NCI-H1105 (cell line): ENCODE measurements at places on chromosomes 13 and 19.
A peak's percentile ranks its signal among the peaks of the same experiment; 100 is the strongest.

GRCh38 chr19:10338940-10339339 is 484 bp downstream of the ICAM3 start:
- DNase-seq: no peak

DNA sequence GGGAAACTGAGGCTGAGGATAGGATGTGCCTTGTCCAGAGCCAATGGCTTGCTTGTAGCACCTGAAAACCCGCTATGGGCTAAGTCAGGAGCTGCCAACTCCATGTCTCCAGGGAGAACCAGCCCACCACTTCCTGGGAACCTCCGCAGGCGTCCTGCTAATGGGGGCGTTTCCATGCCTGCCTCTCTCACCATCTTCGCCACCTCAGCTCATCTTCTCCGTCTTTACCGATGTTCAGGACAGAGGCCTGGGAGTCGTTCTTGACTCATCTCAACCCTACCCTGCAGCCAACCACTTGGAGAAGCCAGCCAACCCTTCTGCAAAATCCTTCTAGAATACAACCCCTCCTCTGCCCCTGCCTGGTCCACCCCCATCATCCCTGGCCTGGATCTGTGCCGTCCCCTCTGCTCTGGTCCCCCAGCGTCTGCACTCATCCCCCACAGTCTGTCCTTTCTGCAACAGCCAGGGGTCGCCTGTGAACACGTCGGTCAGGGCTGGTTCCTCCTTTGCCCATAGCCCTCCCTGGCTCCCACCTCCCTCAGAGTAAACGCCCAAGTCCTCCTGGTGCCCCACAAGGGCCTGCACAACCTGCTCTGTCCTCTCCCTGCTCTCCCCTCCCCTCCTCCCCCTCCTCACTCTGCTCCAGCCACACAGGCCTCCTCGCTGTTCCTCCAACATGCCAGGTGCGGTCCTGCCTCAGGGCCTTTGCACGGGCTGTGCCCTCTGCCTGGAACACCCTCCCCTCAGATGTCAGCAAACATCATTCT is 31.0 kb downstream of the PTPRS start:
- DNase-seq: peak; percentile 41

GRCh38 chr13:93386116-93386515 is 159.5 kb downstream of the GPC6 start:
- no peak for DNase-seq

DNA sequence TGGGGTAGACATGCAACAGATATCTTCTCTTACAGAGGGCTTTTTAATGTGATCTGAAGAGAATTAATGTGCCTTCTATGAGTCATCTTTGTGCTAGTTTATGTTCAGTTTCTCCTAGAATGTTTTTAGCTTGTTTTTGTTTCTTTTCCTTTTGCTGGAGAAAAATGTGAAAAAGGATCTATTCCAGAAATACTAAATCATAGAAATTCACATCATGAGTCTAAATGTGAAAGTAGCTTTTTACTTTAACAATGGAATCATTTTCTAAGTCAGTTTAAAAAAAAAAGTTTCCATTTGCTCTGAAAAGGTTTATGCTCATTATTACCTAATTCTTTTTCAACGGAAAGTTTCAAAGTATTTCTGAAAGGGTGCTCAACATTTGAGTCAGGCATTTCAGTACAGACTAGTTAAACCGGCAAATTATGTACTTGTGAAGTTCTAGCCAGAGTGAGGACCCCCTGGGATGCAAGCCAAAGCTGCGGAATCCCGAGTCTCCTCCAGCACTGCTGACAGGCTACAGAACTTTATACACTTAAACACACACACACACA is 72.9 kb downstream of the SPATA13 start:
- no peak for DNase-seq

- no peak for DNase-seq
Measured at GRCh38 chr13:67095621-67096020, 134.5 kb downstream of the PCDH9 start.

DNA sequence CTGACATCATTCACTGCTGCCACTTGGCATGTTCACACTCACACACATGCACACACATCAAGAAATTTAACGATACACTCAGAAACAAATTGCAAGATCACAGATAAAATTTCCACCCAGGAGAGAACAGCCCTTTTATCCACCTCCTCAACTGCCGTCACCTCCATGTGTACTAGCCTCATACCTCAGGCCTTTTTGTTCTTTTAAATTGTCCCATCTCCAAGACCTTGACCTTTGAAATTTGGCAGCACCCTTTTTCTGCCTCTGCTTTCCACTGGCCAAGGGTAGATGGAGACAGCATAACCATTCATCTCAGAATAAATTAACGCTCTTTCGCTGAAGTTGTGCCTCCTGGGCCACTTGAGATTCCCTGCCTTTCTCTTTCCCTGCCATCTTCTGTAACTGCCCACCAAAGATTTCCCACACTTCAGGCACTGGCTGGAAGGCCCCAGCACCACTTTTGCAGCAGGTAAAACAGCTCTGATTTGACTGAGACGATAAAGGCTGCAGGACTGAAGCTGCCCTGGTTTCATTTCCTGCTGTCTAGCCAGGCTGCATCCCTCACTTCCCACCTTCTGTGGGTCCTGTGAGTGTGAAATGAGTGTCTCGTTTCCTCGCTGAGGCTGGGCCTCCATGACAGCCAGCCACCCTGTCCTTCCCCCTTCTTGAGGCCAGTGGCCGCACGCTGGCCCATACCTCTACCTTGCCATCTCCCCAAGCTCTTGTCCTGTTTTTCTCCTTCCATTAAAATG is 39.3 kb downstream of the MBNL2 start:
- no peak for DNase-seq

DNA sequence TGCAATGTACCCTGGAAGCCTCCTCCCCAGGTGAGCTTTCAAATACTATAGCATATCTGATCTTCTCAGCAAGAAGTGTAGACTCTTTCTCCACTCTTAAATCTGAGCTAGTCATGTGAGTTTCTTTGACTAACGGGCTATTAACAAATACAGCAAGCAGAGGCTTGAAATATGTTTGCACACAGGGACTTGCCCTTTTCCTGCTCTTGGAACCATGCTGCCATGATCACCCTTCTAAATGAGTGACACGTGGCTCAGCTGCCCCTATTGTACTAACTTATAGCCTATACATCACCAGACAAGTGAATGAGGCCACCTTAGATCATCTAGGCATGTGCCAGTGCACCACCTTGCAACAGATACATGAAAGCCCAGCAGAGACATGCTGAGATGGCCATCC is 13.3 kb upstream of the SUCLA2 start:
- DNase-seq: no peak

- DNase-seq: no peak
Measured at GRCh38 chr19:44744871-44745332, 3.6 kb upstream of the BCL3 start.

DNA sequence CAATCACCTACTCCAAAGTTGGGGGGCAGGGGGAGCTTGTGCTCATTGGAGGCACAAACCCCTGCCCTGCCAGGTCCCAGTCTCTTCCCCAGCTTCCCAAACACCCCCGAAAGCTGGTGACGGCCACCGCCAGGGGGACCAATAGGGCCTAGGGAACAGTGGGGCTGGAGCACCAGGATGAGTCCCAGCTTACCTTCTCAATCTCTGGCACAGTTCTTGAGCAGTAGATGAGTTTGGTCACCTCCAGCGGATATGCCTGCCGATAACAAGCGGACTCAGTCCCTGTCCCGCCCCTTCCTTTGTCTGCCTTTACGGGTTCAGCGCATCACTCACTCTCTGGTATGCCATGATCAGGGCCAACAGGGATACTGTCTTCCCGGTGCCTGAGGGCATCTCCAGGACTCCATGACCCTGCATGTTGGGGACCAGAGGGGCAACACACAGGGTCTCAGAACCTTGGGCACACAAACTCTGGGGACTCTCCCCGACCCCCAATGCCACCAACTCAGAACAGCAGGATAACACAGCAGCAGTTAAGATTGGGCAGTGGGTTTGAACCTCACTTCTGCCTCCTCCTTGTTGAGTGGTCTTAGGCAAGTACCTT is 1.5 kb downstream of the ERCC2 start:
- no peak for DNase-seq

- DNase-seq: no peak
Measured at GRCh38 chr13:114114006-114114640, 18.3 kb downstream of the RASA3 start.

DNA sequence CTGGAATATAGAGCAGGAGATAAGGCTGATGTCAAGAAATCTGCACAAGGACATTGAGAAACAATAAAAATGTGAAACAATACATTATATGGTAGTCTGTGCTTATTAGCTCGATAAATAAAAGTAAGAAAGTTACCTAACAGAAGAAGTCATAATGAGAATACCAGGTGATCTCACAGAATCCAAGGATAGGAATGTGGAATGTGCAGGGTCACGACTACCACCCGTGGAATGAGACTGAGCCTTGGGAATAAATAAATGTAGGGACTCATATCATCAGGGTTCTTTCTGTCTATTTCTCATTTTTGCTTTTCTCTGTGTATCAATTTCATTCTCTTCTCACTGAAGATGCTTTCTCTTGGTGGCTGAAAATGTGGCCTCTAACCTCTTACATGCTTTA is 26.0 kb upstream of the KBTBD7 start:
- DNase-seq: no peak

GRCh38 chr13:32147976-32148375 is 116.4 kb downstream of the FRY start:
- DNase-seq: no peak

- no peak for DNase-seq
Measured at GRCh38 chr13:24892829-24893228, 128.9 kb downstream of the RNF17 start.

- DNase-seq: no peak
Measured at GRCh38 chr19:43760941-43761340, 6.2 kb upstream of the SMG9 start.

DNA sequence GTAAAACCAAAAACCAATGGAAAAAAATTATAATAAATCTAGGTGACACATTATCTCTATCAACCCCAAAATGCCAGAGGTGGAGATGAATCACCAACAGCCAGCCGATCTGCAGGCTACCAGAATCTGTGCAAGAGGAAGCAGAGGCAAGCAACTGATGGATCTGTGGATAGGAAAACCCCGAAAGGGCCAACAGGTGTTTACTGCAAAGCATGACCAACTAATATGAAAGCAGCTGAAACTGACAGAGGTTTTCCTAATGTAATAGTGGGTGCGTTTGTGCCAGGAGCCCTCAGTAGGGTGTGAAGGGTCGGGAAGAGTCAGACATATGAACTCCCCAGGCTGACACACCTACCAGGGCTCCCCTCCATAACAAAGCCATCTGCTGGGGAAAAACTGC is 554.6 kb downstream of the RFC3 start:
- DNase-seq: no peak

GRCh38 chr13:106522898-106523525 is 12.4 kb downstream of the EFNB2 start:
- DNase-seq: no peak

DNA sequence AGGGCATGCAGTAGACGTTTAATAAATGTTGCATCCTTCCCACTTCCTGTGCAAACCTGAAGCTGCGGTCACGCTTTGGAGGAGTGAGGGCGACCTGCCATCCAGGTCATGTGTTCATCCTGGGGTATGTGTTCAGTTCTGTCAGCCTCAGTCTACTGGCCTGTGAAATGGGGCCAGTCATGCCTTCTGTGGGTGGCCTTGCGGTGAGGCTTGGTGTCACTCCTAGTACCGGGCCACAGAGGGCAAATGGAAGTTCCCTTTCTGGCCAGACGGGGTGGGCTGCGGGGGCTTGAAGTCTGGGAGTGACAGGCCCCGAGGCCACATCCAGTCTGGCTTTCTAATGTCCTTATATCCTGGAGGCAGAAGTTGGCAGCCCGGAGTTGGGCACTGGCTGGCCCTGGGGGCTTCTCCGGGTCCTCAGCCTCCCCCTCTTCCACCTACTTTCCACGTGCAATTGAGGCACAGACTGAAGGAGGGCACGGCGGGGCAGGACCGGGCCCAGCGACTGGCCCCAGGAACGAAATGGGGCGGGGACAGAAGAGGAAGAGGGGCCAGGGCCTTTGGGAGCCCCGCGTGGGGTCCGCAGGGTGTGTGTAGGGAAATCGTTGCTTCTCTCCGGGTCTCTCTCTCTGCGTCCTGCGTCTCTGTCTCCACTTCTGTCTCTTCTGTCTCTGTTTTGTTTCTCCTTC is 11.1 kb downstream of the PDE4A start:
- DNase-seq: no peak

DNA sequence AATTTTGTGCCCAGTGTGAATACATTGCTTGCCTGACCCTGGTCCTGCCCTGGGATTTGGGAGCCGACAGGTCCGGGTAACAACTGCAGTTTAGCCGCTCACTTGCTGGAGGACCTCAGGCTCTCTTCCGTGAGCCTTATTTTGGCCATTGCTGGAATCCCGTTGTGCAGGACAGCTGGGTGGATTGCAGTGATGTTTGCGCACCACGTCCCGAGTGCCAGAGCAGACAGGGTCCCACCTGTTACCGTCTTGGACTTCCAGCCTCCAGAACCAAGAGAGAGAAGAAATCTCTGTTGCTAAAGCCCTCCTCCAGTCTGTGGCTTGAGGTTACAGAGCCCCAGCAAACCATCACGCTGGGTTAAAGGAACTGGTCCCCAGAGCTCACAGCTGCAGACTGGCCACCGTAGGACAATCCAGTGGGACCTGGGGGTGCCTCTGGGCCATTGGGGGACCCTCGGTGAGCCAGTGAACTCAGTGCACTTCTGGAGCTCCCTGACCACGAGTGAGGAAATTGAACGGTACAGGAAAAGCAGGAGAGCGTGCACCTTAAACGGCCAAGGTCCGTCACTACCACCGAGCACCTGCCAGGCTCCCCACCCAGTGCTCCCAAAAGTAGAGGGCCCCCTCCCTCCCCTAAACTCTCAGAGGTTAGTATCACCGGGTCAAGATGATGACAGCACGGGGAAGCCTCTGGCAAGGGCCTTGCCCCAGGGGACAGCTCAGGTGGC is 92.9 kb downstream of the GNG7 start:
- DNase-seq: no peak

- DNase-seq: peak; percentile 48
Measured at GRCh38 chr19:45607071-45608029, 5.3 kb upstream of the GPR4 start.

DNA sequence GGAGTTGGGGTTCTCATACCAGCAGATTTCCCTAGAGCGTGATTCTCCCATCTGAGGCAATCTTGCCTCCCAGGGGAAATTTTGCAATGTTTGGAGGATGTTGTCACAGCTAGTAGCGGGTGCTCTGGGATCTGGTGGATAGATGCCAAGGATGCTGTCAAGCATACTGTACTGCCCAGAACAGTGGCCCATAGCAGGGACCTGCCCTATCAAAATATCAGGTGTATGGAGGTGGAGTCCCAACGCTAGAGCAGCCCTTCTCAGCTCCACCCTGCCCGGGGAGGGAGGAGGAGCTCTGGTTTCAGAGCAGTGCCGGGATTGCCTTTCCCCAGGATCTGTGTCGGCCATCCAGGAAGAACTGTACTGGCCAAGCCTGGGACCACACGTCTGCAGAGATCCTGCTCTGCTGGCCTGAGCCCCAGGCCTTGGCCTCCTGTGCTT is 10.9 kb upstream of the QTRT1 start:
- DNase-seq: no peak
